ENCODE measurements at places on chromosomes 13 and 19. TPM values are rescaled to one million over a fixed set of nuclear protein-coding genes. Genes with fewer than 3 reads are reported as not detected.

DNA sequence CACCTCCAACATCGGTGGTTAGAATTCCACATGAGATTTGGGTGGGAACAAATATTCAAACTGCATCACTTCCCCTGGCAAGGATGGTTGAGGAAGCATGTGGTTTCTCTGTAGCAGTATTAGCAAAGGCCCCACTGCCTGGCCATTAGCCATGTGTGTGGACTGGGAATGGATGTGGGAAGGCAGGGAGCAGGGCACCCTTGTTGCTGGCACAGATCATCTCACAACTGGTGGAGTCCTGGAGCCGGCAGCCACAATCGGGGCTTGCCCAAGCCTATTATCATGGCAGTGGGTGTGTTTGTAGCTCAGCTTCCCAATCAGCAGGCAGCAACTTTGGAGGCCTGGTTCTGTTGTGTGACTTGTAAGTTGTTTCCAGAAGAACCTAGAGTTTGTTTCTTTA is 391.9 kb downstream of the DLEU7 start:
- no peak for DNase-seq
- H3K27me3 ChIP-seq = no peaks in the 10 kb centered on the region
- no peaks in the 10 kb centered on the region for H3K4me1 ChIP-seq
- H3K4me3 ChIP-seq = no peak overlapping the region
- H3K36me3 ChIP-seq = no peaks in the 10 kb centered on the region

DNA sequence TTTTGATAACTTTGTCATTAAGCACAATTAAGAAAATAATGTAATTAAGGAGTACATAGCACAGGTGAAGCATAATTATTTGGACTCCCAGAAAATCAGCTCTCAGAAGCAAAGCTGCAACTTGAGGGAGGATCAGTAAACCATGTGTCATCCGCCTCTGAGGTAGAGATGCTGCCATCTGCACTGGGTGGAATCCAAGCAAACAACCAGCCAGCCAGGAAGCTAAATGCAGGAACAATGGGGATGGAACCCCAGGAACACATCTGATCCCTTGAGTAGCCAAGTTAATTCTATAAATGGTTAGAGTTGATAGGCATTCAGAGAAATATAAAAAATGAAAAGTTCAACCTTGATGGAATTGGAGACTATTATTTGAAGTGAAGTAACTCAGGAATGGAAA is 520.2 kb downstream of the RFC3 start:
- H3K4me3 ChIP-seq = no peak overlapping the region
- no peaks in the 10 kb centered on the region for H3K4me1 ChIP-seq
- no peaks in the 10 kb centered on the region for H3K36me3 ChIP-seq
- no peak overlapping the region for H3K27ac ChIP-seq

GRCh38 chr19:17966550-17967256 is at the start of gene KCNN1:
Gene KCNN1 (plus strand): TSS chr19:17967107. CDS start chr19:17973889, 6,782 bp downstream.
- no peak within 1 kb of the TSS for H3K4me3 ChIP-seq
- H3K27ac ChIP-seq = no peak within 1 kb of the TSS
- no peaks in the 10 kb centered on the region for H3K36me3 ChIP-seq
- H3K4me1 ChIP-seq = no peaks in the 10 kb centered on the region

DNA sequence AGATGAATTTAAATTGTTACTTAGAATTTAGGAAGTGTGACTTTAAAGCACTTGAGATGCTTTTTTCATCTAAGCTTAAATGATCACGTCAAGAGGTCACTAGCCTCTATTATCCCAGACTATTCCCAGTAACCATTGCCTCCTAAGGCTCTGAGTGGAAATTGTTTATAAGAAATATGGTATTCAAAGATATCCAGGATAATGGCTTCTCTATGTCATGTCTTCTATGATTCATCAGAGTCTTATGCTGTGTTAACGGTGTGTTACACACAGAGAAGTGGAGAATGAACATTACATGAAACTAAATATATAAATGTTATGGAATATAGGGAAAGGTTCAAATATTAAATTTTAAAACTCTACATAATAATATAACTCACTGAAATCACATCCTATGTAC is 79.8 kb upstream of the NBEA start:
- no peak overlapping the region for H3K27ac ChIP-seq
- no peak overlapping the region for H3K4me3 ChIP-seq
- no peaks in the 10 kb centered on the region for H3K36me3 ChIP-seq
- no peak for DNase-seq

The ATG4D gene
- 6.5 TPM for total RNA-seq

GRCh38 chr13:112181336-112182067 is 114.6 kb downstream of the SOX1 start:
- H3K4me3 ChIP-seq = no peak overlapping the region
- no peak for DNase-seq
- no peaks in the 10 kb centered on the region for H3K36me3 ChIP-seq
- no peaks in the 10 kb centered on the region for H3K4me1 ChIP-seq
- no peaks in the 10 kb centered on the region for H3K27me3 ChIP-seq

The LRG1 gene
- total RNA-seq = not detected

The KIR2DL3 gene
- not detected for total RNA-seq

DNA sequence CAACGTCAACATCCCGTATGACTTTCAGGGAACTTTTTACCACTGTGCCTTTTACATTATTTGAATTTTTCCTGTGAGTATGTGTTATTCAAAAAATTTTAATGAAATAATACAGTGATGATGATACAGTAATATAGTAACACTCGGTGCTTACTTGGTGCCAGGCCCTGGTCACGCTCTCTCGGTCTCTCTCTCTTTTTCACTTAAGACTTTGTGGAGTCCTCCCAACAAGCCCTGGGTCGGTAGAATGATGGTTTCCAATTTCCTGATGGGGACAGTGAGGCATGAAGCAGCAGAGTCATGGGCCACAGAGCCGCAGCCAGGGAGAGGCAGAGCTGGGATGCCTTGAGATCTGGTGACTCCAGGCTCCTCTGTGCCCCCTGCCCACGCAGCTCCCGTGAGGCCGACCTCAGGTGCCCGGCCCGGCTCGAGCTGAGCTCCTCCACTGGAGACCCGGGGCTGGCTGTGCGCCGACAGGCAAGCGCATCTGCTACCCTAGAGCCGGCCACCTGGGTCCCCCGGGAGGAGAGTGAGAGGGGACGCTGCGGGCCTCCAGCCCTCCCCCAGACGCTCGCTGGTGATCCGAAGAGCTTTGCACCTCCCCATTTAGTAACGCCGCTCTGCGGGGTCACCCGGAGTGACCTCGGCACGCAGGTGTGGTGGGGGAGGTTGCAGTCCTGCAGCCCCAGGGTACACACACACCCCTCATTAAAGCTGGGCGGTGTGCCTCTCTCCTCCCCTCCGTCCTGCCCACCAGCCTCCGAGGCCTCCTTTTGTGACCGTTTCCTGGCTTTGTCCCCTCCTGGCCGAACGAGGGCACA is 4.4 kb upstream of the SBK3 start:
- H3K27me3 ChIP-seq = no peaks in the 10 kb centered on the region
- no peaks in the 10 kb centered on the region for H3K36me3 ChIP-seq
- peak overlapping the region; percentile 43 for H3K27ac ChIP-seq
- peaks cover 5% of the 10 kb centered on the region for H3K4me1 ChIP-seq

DNA sequence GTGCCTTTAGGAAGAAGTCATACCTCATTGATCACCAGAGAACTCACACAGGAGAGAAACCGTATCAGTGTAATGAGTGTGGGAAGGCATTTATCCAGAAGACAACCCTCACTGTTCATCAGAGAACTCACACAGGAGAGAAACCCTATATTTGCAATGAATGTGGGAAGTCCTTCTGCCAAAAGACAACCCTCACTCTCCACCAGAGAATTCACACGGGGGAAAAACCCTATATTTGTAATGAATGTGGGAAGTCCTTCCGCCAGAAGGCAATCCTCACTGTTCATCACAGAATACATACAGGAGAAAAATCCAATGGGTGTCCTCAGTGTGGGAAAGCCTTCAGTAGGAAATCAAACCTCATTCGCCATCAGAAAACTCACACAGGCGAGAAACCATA is 21.9 kb downstream of the ZNF382 start:
- H3K4me3 ChIP-seq = no peak overlapping the region
- no peaks in the 10 kb centered on the region for H3K36me3 ChIP-seq
- no peak for DNase-seq
- no peaks in the 10 kb centered on the region for H3K27me3 ChIP-seq
- no peak overlapping the region for H3K27ac ChIP-seq

DNA sequence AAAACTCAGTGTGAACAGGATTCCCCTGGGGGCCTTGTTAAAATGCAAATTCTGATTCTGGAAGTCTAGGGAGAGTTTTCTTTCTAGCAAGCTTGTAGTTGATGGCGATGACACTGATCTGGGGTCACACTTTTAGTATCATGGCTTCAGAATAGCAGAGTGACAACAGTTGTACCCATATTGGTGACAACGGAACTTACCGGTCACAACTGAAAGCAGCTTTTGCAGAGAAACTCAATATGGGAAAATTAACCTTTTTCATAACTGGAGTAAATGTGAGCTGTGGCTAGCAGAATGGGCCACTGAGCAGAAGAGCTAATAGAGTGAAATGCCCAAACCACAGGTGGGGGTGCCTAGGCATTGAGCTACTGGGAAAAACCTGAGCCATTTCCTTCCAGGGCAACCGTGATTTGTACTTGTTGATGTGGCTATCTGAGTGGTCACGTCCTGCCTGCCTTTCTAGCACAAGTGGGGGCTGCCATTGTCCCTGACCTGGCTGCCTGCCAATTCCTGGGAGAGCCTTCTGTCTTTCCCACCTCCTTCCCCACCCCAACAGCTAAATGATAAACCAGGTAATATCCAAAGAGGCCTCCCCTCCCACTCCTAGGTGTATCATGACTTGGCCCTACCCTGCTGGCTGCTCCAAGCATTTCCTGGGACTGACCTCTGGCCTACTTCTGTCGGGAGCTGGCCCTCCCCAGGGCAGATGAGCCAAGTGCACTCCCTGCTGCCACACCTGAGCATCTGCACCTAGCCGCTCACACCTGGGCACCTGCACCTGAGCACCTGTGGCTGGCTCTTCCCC is 1.7 kb upstream of the SLC10A2 start:
- DNase-seq = no peak
- no peak overlapping the region for H3K27ac ChIP-seq
- no peak overlapping the region for H3K4me3 ChIP-seq
- H3K36me3 ChIP-seq = no peaks in the 10 kb centered on the region

GRCh38 chr13:103965506-103966243 is 899.5 kb upstream of the SLC10A2 start:
- DNase-seq = no peak
- H3K27ac ChIP-seq = no peak overlapping the region
- H3K4me1 ChIP-seq = no peaks in the 10 kb centered on the region

DNA sequence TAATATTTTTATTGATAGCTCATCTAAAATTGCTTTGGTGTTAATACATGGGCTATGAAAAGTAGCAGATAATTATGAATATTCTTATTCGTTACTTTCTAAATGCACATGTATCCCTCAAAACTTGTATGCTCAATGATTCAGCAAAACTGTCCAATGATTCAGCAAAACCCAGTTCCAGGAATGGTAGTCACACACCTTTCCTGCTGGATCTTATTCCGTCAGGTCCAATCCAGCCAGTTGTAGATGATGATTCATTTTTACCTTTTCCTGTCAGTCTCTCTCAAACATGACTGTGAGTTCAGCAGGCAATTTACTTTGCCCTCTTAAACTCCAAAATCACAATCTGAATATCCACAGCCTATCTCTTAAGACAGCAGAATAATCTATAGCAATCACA is 1082.6 kb downstream of the EFNB2 start:
- H3K4me3 ChIP-seq = no peak overlapping the region
- DNase-seq = no peak
- no peaks in the 10 kb centered on the region for H3K27me3 ChIP-seq
- no peaks in the 10 kb centered on the region for H3K36me3 ChIP-seq
- H3K4me1 ChIP-seq = no peaks in the 10 kb centered on the region

GRCh38 chr19:51573331-51573730 is 2.2 kb downstream of the ZNF175 start:
- no peaks in the 10 kb centered on the region for H3K27me3 ChIP-seq
- no peak overlapping the region for H3K27ac ChIP-seq
- H3K36me3 ChIP-seq = no peaks in the 10 kb centered on the region
- H3K4me1 ChIP-seq = peaks cover 6% of the 10 kb centered on the region
- H3K4me3 ChIP-seq = no peak overlapping the region

GRCh38 chr19:16850133-16850532 is 20.9 kb downstream of the SIN3B start:
- no peaks in the 10 kb centered on the region for H3K4me1 ChIP-seq
- DNase-seq = no peak
- no peak overlapping the region for H3K27ac ChIP-seq
- no peaks in the 10 kb centered on the region for H3K36me3 ChIP-seq
- no peaks in the 10 kb centered on the region for H3K27me3 ChIP-seq
- no peak overlapping the region for H3K4me3 ChIP-seq

DNA sequence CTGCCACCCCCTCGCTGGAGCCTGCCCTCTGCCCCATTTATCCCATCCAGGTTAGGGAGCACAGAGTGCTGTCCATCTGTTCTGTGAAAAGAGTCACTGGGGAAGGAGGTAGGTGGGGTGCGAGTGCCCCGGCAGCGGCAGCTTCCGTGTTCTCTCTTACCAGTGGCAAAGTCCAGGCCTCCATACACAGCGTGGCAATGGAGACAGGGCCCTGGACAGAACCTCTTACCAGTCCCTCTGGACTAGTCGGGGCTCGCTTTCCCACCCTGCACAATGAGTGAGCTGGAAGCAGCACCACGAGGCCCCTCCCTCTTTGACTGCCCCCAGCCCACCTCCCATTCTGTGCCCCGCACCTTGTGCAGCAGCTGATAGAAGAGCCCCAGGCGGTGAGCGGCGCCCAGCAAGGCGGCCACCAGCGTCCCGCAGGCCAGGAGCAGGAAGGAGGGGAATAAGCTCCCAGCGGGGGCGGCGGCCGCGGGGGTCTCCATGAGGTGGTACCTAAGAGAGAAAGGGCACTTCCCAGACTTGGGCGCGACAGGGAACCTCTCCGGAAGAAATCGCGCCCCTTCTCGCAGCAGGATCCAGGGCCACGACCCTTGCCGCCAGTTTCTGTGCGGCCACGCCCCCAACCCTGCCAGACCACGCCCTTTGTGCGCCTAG is 17.5 kb downstream of the SYDE1 start:
- no peaks in the 10 kb centered on the region for H3K4me1 ChIP-seq
- H3K36me3 ChIP-seq = no peaks in the 10 kb centered on the region
- no peaks in the 10 kb centered on the region for H3K27me3 ChIP-seq
- no peak for DNase-seq
- H3K27ac ChIP-seq = peak overlapping the region; percentile 93

The SIGLEC5 gene
- total RNA-seq = not detected

- no peaks in the 10 kb centered on the region for H3K27me3 ChIP-seq
- H3K27ac ChIP-seq = no peak overlapping the region
- H3K4me1 ChIP-seq = no peaks in the 10 kb centered on the region
- DNase-seq = no peak
These were observed 455.4 kb upstream of the TSHZ3 start for GRCh38 chr19:31804668-31805067.

- DNase-seq = no peak
- no peaks in the 10 kb centered on the region for H3K27me3 ChIP-seq
- H3K4me1 ChIP-seq = no peaks in the 10 kb centered on the region
- H3K4me3 ChIP-seq = no peak overlapping the region
- H3K27ac ChIP-seq = no peak overlapping the region
These were observed 140.5 kb downstream of the IER2 start for GRCh38 chr19:13290741-13291140.

The LENG9 gene
- total RNA-seq = 3.8 TPM

The BAX gene
- 16.5 TPM for total RNA-seq

The FGF22 gene
- total RNA-seq = not detected

GRCh38 chr13:79287939-79288795 is 117.9 kb downstream of the RBM26 start:
- no peak for DNase-seq
- H3K4me3 ChIP-seq = no peak overlapping the region
- no peaks in the 10 kb centered on the region for H3K27me3 ChIP-seq
- no peaks in the 10 kb centered on the region for H3K4me1 ChIP-seq

The IGFL2 gene
- not detected for total RNA-seq

Data from uterus (tissue), 4 donors.